H9 (cell line): ENCODE measurements at places on chromosomes 16 and 17.

DNA sequence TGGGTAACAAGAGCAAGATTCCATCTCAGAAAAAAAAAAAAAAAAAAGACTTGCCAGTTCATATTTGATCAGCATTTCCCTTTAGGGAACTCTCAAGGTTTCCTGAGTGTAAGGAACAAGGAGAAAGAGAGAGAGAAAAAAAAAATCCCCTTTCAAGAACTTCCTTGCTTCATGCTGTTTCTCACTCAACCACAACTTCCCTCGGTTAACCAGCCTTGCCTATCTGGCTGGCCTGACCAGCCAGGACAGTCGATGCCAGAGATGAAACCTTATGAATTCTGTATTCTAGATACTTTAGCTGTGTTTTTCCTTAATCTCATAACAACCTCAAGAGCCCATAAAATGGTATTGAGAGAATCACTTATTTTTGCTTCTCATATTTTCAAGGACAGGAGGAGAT lies 2.6 kb upstream of the N4BP1 start:
- no peak for DNase-seq

DNA sequence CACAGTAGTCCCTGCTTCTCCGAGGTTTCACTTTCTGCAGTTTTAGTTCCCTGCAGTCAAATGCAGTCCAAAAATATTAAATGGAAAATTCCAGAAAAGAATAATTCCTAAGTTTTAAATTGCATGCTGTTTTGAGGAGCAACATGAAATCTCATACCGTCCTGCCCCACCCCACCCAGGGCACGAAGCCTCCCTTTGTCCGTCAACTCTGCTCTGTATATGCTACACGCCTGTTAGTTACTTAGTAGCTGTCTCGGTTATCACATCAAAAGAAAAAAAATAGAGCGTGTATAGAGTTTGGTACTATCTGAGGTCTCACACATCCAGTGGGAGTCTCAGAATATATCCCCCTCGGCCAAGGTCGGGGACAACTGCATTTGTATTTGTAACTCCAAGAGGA lies 129.4 kb upstream of the NOL11 start:
- DNase-seq: no peak

GRCh38 chr17:37068266-37068665 lies 119.5 kb downstream of the AATF start:
- no peak for DNase-seq

GRCh38 chr17:71553381-71553780 lies 567.4 kb upstream of the SOX9 start:
- DNase-seq: no peak

DNA sequence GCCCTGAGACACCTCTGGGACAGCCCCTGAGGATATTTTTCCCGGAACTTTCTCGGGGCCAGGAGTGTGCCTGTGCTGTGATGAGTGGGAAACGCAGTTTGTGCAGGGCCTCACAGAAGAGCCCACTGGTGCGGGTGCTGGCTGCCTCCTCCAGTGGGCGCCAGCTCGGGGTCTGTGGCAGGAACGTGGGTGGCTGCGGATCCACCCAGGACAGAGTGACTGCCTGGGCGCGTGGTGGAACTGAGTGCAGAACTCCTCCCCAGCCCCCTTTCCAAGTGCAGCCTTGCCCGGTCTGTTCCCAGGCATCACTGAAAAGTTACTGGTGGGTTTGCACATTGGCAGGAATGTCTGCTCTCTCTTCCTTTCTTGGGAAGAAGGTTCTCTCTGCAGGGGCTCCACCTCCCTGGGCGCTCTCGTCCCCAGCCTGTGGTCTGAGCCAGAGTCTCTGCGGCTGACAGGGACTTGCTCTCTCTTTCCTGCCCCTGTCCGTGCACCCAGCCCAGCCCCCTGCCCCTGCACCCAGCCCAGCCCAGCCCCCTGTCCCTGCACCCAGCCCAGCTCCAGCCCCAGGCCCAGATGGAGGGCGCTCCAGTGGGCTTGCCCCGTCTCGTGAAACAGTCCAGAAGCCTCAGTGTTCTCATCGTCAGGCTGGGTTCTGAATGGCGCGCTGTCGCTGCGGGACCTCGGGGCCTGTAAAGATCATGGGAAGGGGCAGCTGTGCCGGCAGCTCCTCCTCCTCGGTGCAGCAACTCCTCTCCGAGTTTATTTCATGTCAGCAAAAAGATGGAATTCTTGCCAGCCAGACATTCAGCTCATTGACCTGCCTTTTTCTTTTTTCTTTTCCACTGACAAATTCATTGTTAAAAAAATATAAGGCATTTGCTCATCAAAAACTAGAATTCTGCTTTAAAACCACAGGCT lies 117.5 kb downstream of the BANP start:
- DNase-seq: no peak

DNA sequence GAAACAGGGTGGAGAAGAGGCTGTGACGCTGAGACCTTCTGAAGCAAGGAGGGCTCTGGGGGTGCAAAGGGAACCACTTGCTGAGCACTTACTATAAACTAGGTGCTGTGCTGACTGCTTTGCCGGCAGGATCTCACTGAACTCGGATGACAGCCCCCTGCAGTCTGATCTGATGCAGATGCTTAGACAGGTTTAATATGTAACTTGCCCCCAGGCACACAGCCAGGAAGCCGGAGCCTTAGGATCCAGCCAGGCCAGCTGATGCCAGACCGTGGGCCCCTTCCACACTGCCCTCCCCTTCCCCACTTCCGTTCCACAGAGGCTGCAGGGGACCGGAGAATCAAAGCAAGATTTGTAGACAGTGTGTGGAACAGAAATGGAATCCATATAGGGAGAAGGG lies 23.1 kb downstream of the SPACA3 start:
- peak; percentile 21 for DNase-seq

DNA sequence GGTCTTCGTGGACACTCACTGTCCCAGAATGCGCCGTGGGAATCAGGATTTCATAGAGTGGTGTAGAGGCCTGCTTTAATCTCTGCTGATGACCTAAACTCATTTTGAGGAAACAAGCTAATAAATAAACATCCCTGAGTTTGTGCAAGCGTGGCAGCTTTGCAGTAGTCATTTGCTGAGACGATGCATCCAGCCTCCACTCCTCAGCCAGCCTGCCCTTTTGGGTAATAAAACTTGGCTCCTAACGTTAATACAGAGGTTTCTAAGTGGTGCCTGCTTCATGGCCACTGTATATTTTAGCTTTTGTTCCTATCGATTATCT lies 1.3 kb downstream of the DGKE start:
- no peak for DNase-seq

- no peak for DNase-seq
Observed at GRCh38 chr16:75760018-75760519, 33.8 kb upstream of the CPHXL start.

DNA sequence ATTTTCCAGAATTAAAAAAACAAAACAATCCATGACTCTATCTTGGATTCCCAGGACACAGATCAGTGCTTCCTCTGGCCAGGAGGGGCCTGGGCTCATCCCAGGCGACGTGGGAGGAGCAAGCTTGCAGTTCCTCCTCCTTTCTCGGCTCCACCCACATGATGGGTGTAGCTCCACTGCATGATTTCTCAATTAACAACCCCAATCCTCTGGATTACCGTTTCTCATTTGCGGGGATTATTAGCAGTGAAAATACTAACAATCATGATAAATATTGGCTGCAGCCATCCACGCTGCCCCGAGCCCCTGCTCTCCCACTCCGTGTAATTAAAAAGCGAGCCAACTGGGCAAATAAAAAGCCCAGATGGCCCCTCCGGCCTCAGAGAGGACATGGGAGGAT lies 46.4 kb upstream of the SDK2 start:
- DNase-seq: peak; percentile 85

DNA sequence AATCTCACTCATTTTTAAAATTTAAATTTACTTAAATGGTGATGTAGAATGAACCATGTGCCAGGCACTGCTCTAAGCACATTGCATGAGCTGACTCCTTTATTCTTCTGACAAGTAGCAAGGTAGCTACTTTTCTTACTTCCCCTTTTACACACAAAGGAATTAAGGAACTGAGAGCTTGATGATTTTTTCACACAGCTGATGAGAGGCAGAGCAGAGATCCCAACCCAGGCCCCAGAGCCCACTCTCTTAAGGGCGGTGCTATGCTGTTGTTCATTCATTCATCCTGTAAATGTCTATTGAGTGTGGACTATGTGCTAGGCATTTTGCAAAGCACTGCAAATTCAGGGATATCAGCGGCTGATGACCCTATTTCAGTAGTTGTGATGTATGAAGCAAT lies 17.9 kb downstream of the SEC14L5 start:
- DNase-seq: no peak

GRCh38 chr17:81641825-81642489 lies 5.0 kb downstream of the TSPAN10 start:
- DNase-seq: no peak

DNA sequence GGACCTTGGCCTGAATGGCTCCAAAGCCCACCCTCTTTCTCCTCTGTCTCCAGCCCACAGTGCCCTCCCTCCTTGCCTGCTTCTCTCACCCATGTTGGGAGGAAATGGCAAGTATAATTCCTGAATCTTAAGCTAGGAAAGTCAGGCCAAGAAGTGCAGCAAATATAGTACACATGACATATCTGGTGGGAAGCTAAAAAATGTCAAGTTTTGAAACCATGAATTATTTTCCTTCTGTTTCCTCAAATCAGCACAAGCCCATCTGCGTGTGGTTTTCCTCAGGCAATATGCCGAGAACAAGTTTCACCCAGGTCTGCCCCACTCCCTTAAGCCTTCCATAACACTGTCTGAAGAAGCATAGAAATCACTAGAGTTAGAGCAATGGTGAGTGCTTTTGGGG lies 502.8 kb upstream of the CDH11 start:
- no peak for DNase-seq

- peak; percentile 80 for DNase-seq
Observed at GRCh38 chr17:73782641-73783381, 138.6 kb upstream of the SDK2 start.

DNA sequence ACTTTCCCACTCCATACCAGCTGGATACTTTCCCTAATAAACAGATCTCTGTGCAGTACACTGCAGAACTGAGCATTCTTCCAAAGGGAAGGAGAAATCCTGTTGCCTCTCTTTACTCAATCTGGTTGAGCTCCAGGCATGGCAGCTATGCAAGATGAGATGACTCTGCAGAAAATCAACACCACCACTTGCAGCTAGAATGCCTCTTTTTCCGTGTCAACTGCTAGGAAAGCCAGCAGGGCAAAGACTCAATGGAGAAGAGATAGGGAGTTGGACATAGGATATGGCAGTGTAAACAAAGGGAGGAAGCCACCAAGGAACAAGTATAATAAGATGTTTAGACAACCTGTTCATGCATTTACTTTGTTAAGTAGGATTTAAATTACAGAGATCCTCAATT lies 40.4 kb upstream of the CORO6 start:
- DNase-seq: peak; percentile 42

DNA sequence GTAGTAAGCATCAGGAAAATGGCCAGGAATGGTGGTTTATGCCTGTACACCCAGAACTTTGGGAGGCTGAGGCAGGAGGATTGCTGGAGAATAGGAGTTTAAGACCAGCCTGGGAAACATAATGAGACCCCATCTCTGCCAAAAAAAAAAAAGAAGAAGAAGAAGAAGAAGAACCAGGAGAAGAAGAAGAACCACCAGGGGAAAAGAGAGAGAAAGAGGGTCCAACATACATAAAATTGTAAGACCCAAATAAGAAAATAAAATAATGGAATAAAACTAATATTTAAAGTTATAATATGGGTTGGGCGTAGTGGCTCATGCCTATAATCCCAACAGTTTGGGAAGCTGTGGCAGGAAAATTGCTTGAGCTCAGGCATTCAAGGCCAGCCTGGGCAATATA lies 408.4 kb downstream of the ZFHX3 start:
- no peak for DNase-seq

DNA sequence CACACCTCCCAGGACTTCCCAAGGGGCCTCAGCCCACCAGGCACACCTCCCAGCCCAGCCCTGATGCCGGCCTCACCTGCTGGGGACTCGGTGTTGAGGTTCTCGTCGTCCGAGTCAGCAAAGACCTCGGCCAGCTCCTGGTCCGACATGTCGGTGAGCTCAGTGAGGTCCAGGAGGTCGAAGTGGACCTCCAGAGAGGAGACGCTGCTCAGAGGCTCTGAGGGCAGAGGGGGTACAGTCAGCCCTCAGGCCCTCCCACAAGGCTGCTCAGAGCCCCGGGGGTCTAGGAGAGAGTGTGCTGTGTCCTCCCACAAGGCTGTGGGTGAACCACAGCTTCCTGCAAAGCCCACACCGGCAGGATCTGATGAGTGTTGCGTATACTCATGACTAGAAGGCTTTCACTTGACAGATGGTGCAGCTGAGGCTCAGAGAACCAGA lies 10.5 kb downstream of the DBNDD1 start:
- DNase-seq: no peak

- DNase-seq: no peak
Observed at GRCh38 chr17:81650951-81651350, 5.4 kb downstream of the PDE6G start.

DNA sequence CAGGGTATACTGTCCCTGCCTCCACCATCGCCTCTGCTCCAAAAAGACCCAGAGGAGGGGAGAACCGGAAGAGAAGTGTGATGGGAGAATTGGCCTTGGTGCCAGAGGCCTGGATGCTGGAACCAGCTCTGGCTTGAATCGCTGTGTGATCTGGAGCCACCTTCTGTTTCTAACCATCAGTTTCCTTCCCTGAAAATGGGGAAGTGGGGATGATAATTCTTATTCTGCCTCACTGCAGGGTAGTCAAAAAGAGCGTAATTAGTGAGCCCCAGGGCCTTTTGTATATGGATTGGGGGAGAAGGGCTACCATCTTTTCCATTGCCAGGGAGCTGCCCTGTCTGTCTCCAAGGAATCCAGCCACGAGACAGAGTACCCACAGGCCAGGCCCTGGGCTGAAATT lies 52.2 kb downstream of the CCT6B start:
- no peak for DNase-seq

- DNase-seq: peak; percentile 55
Observed at GRCh38 chr17:3558603-3559269, 1.1 kb upstream of the TRPV3 start.

DNA sequence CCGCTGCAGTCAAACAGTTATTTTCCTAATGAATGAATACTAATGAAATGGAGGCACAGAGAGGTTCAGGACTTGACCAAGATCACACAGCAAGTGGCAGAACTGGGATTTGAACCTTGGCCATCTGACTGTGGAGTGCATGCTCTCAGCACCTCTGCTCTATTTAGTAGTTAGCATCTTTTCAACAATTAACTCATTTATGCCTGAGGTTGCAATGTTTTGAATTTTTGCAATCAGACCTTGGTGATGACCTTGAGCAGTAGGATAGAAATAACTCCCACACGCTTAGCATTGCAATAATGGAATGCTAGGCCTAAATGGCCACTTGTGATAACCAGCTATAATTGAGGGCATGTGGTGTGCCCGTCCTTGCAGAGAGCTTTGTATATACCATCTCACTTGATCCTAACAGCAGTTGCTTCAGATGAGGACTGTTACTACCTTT lies 31.0 kb downstream of the NAGPA start:
- no peak for DNase-seq

DNA sequence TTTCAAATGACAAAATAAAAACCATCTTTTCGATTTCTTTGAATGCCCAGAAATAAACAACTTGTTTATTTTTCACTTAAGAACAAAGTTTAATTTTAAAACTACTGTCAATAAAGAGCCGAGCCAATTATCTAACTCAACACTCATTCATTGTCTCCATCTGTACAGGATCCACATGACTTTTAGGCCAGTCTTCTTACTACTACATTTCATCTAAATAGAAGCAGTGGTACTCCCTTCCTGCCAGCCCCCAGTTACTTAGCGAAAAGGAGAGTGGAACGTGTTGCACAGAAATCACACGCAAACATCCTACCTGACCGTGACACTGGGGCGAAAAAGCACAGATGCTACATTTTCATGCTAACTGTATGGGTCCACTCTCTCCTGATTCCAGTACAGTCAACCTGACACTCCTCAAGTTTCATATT lies 1.2 kb downstream of the GNA13 start:
- no peak for DNase-seq
